Activated CD4-positive, alpha-beta T cell treated with anti-CD3 and anti-CD28 coated beads, Interleukin-2, amount 10 ng/mL, durations not matched to agents 7 days and 5 days (primary cell): ENCODE measurements at places on chromosomes 5 and 9. TPM values are rescaled to one million over a fixed set of nuclear protein-coding genes. Genes with fewer than 3 reads are reported as not detected.

The PCDHGA6 gene
- not detected for total RNA-seq

DNA sequence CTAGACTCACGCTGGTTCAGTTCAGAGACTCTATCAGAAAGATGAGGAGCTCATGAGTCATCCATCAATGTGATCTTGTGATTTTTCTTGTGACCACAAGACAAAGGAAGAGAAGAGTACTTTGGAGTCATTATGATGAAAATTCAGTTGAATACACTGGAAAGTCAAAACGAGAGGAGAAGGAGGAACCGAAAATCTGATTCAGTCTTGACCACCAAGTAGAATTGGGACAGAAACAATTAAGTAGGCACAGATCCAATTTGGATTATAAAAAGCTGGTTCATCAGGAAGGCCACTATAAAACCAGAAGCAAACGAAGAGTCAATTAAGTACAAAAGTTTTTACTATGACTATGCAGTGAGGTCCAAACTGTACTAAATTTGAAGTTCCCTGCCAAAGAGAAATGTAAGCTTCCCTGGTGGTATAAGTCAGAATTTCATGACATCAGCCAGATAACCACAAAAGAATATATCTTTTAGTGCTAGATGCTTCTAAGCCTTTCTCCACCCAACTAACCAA lies 90.9 kb downstream of the THBS4 start:
- peak; percentile 33 for DNase-seq

GRCh38 chr5:75509546-75509945 lies 1.9 kb downstream of the CERT1 start:
- no peak for DNase-seq

GRCh38 chr9:110746211-110746930 lies 77.8 kb downstream of the MUSK start:
- DNase-seq = no peak

GRCh38 chr9:134606951-134607731 lies 34.5 kb upstream of the COL5A1 start:
- DNase-seq = peak; percentile 3

DNA sequence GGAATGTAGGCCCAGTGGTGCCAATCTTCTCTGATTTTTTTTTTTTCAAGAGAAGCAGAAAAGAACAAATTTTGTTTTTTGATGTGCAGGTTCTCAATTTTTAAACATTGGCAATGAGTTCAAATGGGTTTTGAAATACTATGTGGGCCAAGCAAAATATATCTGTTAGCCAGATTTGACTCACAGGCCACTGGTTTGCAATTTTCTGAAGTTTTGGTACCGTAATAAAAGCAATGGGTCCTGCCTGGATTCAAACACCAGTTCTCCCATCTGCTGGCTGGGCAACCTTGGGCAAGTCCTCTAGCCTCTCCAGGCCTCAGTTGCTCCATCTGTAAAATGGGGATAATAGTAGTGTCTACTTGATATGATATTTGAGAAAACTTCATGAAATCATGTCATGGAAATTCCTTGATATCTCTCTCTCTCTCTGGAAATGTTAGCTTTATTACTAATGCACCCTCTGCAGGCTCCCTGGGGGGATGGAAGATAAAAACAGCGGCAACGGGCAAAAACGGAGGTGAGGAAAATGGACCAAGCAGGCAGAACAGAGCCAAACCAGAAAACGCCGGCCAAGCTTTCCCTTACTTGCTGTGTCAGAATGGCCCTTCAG lies 63.4 kb downstream of the SMIM23 start:
- no peak for DNase-seq

- DNase-seq = no peak
Observed at GRCh38 chr9:131603199-131603598, 57.9 kb downstream of the PRRT1B start.
